ENCODE measurements at places on chromosomes 7 and 10.

DNA sequence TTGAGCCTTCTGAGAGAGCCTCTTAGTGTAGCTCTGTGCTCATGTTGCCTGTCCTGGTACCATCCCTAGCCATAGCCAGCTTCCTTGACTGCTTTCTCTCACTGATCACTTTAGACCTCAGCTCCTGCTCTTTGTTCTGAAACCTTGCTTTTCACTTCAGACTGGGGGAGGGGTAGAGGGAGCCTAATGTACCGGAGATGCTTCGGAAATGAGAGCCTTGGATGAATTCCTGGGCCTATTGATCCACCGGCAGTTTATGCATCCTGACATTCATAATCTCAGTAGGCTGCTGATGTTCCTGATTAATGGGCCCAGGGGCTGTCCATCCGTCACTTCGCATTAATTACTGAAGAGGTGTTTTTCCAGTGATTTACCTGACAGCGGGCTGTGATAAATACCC, 38.8 kb downstream of the R3HCC1L start:
- no peak for DNase-seq

DNA sequence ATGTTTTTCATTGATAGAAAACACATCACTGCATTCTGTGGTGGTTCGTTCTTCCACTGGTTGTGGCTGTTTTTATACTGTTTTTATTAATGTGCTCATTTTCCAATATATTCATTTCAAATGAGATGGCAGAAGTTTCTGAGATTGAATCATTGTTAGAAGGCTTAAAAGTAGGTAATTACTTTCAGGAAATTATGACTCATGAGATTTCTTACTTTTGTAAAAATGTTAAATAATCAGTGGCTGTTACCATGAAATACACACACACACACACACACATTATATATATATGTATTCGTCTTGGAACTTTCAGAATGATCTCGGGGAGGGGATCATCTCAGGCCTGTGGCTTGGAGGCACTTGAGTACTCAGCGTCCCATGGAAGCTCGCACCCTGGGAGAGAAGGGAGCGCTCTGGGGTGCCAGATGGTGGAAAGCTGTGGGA, 66.1 kb downstream of the ZMYND11 start:
- DNase-seq: no peak

DNA sequence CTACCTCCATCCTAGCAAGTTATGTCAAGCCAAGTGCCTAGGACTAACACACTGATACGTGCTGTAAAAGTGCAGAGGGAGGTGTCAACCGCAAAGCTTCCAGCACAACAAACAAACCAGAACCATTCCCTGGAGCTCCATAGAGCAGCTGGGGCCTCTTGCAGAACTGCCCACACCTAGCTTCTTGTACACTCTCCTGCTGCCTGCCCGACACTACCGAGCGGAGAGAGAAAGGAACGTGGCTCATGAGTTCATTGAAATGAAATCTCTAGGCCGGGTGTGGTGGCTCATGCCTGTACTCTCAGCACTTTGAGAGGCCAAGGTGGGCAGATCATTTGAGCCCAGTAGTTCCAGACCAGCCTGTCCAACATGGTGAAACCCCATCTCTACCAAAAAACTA, 73.5 kb downstream of the MKI67 start:
- DNase-seq: no peak

DNA sequence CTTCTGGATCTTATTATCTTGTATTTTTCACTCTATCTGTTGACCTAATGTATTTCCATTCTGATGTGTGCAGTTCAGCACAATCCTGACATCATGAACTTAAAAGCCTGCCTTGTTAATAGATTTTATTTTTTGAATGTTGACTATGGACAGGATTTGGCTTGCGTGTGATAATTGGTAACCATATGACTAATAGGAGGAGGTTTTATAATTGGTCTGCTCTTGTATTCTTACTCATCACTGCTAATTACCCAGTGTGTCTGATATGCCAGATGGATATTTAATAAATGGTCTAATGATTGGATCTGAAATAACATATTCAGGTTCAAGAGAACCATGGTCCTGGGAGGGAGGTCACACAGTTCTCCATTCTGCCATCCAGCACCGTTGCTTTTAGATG, 45.9 kb downstream of the MTURN start:
- no peak for DNase-seq

DNA sequence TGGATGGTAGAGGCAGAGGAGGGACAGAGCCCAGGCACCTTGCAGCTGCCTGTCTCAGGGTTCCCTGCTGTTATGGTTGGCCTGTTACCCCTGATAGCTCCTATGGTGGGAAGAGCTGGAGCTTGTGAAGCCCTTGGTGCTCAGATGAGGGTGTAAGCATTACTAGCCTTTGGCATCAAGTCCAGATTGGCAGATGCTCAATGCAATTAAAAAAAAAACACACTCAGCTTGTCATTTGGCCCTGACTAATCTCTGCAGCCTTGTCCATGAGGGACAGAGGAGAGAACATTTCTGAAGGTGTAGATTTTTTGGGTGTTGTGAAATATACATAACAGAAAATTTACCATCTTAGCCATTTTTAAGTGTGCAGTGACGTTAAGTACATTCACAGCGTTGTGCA, 86.3 kb downstream of the PLPP4 start:
- DNase-seq: no peak

Measured in stimulated activated CD4-positive, alpha-beta T cell treated with anti-CD3 and anti-CD28 coated beads, Interleukin-4, amount 100 ng/mL, for 48 hours (primary cell).